ENCODE measurements at places on chromosomes 4 and X.
A peak's percentile ranks its signal among the peaks of the same experiment; 100 is the strongest.

- DNase-seq, result no peak
These were observed 325.5 kb upstream of the F9 start for GRCh38 chrX:139204898-139205667.

DNA sequence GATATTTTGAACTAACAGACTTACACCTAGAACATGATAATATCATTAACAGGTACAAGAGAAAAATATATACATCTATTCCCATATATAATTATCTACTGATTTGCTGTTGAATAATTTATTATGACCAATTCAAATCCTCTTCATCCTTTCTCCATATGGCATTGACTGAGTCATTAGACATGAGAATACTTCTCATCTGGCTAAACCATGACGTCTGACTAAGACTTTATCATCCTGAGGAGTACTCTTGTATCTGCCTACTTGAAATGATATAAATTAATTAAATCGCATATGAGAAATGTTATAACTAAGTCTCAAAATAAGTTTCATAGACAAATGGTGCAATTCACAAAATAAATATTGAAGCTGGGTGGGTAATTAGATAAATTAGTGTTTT lies 67.4 kb downstream of the EMCN start:
- DNase-seq, result no peak

DNA sequence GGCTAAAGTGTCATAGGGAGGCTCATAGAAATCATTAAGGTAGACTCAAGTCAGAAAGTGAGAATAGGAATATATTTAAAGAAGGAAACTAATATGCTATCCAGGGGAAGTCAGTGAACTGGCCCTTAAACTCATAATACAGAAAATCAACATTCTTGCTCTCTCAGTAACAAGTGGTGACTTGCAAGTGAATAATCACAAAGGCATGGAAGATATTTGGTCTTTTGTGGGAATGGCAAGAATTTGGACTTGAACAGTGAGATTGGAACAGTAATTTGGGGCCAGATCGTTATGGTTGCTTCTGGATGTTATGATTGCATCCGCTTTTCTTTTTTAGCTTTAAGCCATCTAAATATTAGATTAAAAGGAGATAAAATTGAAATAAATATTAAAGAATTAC lies 103.8 kb downstream of the TBC1D19 start:
- DNase-seq, result peak; percentile 1

- DNase-seq, result no peak
These were observed 233.5 kb upstream of the GYPA start for GRCh38 chr4:144374065-144374464.

- DNase-seq, result no peak
These were observed 38.4 kb upstream of the PJA1 start for GRCh38 chrX:69203638-69204037.

DNA sequence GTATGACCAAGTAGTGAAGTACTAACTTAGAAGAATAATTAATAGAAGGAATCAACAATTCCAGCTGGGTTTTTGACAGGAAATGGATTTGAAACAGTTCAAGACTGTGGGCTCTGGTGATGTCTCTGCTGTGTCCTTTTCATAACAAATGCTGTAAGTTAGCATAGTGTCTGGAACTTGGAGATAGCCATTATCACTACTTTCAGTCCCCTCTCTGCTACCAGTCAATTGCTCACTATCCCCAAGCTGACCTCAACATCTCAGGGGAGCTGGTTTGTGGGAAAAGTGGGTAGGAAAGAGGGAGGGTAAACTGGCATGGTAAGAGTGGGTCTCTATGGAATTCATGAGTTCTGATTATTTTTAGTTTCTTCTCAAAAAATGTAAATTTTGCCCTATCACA lies 231.4 kb upstream of the MID1 start:
- DNase-seq, result no peak
